C1 segment of cervical spinal cord (tissue), 14 donors: ENCODE measurements at places on chromosomes 1 and 21.

DNA sequence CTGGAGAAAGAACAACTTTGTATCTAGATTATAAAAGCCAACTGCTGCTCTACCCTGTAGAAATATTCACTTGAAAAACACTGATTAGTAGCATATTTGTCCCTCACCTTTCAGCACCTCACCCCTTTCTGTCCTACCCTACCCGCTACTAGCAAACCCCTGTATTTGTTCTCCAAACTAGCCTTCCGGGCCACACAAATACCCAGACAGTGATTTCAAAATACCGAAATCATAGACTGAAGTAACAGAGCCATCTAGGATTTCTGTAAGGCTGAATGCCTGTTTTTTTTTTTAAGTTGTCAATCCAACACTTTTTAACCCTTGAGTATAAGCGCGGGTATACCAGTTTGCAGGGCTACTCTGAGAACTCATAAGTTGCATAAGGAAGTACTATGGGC lies 398 bp upstream of the DPT start:
- DNase-seq: no peak

DNA sequence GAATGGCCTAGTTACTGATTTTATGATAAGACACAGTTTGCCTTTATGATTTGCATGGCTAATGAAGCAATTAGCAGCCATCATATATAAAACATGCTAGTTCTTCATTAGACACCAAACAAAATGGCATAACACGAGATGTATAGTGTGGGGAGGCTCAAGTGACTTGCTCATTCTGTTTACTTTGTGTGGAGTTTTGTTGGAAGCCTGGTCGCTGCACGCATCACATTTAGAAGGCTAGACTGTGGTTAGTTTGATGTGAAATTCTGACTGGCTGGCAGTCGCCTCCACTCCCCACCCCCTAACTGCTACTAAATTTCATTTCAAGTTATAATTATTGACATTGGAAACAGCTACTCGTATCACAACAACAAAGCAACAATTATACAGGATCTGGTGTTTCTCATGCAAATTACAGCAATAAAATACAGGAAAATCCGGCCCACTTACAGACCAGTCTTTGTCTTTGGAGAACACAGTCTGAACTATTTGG lies 356.1 kb downstream of the LMO4 start:
- DNase-seq: no peak

GRCh38 chr1:22379566-22379965 lies 72.1 kb upstream of the ZBTB40 start:
- DNase-seq: no peak

GRCh38 chr1:169041366-169041765 lies 65.1 kb upstream of the ATP1B1 start:
- no peak for DNase-seq
